Glutamatergic neuron (in vitro differentiated cells): ENCODE measurements at places on chromosomes 3 and 15.

GRCh38 chr15:64583519-64583918 lies 123.1 kb downstream of the ZNF609 start:
- DNase-seq, result no peak
- H3K27ac ChIP-seq, result no peak overlapping the region
- H3K36me3 ChIP-seq, result peaks cover 7% of the 10 kb centered on the region
- no peak overlapping the region for H3K4me3 ChIP-seq
- H3K27me3 ChIP-seq, result peaks cover 4% of the 10 kb centered on the region
- H3K4me1 ChIP-seq, result peaks cover 9% of the 10 kb centered on the region

- H3K4me3 ChIP-seq, result no peak overlapping the region
- no peak for DNase-seq
- H3K27me3 ChIP-seq, result no peaks in the 10 kb centered on the region
- no peaks in the 10 kb centered on the region for H3K36me3 ChIP-seq
- H3K27ac ChIP-seq, result no peak overlapping the region
These were observed 80.4 kb downstream of the RARB start for GRCh38 chr3:25508433-25508832.

DNA sequence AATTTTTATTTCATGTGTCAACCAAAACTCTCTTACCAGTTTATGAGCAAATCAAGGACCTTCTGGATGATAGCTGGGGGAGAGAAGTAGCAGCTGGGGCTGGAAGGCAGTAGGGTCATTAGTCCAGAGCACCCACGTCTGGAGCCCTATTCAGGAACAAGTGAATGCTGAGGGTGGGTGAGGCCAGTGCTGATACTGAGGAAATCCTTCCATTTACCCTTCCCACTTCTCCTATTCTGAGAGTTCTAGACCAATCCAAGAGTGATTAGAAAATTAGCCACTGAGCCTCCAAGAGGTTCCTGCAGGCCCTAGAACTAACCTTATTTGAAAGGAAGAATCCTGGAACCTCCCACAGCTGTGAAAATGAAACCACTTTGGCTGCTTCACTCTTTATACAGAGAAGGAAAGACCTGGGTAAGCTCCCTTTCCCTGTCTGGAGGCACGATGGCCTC lies 46.2 kb upstream of the VILL start:
- no peak for DNase-seq
- no peaks in the 10 kb centered on the region for H3K27me3 ChIP-seq
- H3K27ac ChIP-seq, result no peak overlapping the region
- no peaks in the 10 kb centered on the region for H3K36me3 ChIP-seq

- H3K4me1 ChIP-seq, result peaks cover 5% of the 10 kb centered on the region
- peaks cover 4% of the 10 kb centered on the region for H3K36me3 ChIP-seq
- H3K27ac ChIP-seq, result no peak overlapping the region
- DNase-seq, result no peak
- peaks cover 2% of the 10 kb centered on the region for H3K27me3 ChIP-seq
These were observed 94.2 kb upstream of the ACP3 start for GRCh38 chr3:132222868-132223538.

GRCh38 chr3:46297658-46298423 lies 55.6 kb downstream of the CCR3 start:
- H3K27ac ChIP-seq, result no peak overlapping the region
- H3K4me1 ChIP-seq, result no peaks in the 10 kb centered on the region
- DNase-seq, result no peak
- no peak overlapping the region for H3K4me3 ChIP-seq
- H3K36me3 ChIP-seq, result no peaks in the 10 kb centered on the region

DNA sequence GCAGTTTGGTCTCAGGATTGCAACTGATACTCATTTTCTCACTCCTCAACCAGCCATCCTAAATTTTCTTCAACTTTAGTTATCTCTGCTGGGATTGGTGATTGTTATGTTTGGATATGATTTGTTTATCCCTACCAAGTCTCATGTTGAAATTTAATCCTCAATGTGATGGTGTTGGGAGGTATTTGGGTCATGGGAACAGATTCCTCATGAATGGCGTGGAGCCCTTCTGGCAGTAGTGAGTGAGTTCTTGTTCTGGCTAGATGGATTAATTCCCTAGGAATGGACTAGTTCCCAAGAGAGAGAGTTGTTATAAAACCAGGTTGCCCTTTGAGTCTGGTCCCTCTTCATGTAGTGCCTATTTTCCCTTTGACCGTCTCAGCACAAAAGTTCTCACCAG lies 399.9 kb downstream of the SQOR start:
- no peak overlapping the region for H3K27ac ChIP-seq
- no peak overlapping the region for H3K4me3 ChIP-seq
- no peaks in the 10 kb centered on the region for H3K36me3 ChIP-seq
- H3K4me1 ChIP-seq, result no peaks in the 10 kb centered on the region
- DNase-seq, result no peak

GRCh38 chr3:197186887-197187588 lies 111.4 kb downstream of the DLG1 start:
- H3K4me3 ChIP-seq, result no peak overlapping the region
- H3K27ac ChIP-seq, result no peak overlapping the region

- H3K4me3 ChIP-seq, result no peak overlapping the region
- H3K27ac ChIP-seq, result no peak overlapping the region
- no peaks in the 10 kb centered on the region for H3K27me3 ChIP-seq
- H3K4me1 ChIP-seq, result no peaks in the 10 kb centered on the region
- H3K36me3 ChIP-seq, result no peaks in the 10 kb centered on the region
These were observed 11.5 kb upstream of the PARP14 start for GRCh38 chr3:122668930-122669730.

GRCh38 chr3:184481984-184482671 lies 79.5 kb upstream of the EPHB3 start:
- H3K27ac ChIP-seq, result no peak overlapping the region
- no peak for DNase-seq
- H3K36me3 ChIP-seq, result no peaks in the 10 kb centered on the region
- no peaks in the 10 kb centered on the region for H3K4me1 ChIP-seq
- no peak overlapping the region for H3K4me3 ChIP-seq

DNA sequence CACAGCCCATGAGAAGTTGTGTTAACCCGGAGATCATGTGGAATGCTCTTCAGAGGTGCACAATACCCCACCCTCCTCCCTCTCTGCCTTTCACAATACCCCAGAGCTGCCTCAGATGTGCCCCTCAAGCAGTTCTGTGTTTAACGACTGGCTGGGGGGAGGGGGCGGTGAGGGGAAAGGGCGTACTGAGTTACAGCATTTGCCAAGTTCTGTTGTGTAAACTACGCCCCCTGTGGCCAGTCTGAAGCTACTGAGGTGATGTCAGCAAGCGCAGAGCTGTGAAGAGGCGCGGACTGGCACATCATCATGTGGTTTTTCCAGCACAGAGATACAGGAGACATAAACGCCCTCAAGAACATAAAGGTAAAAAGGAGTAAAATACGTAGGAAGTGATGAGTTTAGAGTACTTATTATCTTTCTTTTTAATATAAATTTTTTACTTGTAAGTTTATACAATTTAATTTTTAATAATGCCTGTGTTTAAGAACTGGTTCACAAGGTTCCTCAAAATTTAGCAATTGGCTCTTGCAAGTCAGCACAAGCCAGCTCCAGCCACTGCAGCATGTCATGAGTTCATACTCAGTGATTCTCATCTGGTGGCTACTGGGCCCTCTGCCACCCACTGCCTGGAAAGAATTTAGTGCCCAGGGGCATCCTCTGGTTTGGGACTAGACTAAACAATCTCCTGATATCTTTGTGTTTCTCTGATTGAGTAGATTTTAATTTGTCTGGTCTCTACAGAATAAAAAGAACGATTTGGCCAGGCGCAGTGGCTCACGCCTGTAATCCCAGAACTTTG lies 1.7 kb downstream of the EPB42 start:
- H3K36me3 ChIP-seq, result no peaks in the 10 kb centered on the region
- DNase-seq, result peak; percentile 54
- H3K27ac ChIP-seq, result no peak overlapping the region
- peaks cover 1% of the 10 kb centered on the region for H3K27me3 ChIP-seq
- no peak overlapping the region for H3K4me3 ChIP-seq

GRCh38 chr3:27666708-27667107 lies 55.4 kb downstream of the EOMES start:
- H3K27ac ChIP-seq, result no peak overlapping the region
- peaks cover 6% of the 10 kb centered on the region for H3K4me1 ChIP-seq
- H3K27me3 ChIP-seq, result no peaks in the 10 kb centered on the region
- no peaks in the 10 kb centered on the region for H3K36me3 ChIP-seq

GRCh38 chr15:68203486-68203885 lies 1.6 kb downstream of the CALML4 start:
- H3K27me3 ChIP-seq, result peaks cover 6% of the 10 kb centered on the region
- H3K4me1 ChIP-seq, result peaks cover 6% of the 10 kb centered on the region
- H3K27ac ChIP-seq, result no peak overlapping the region
- DNase-seq, result no peak
- H3K36me3 ChIP-seq, result no peaks in the 10 kb centered on the region

- DNase-seq, result no peak
- H3K27ac ChIP-seq, result no peak overlapping the region
- H3K4me1 ChIP-seq, result no peaks in the 10 kb centered on the region
- no peaks in the 10 kb centered on the region for H3K36me3 ChIP-seq
- no peak overlapping the region for H3K4me3 ChIP-seq
These were observed 57.2 kb upstream of the SMAD6 start for GRCh38 chr15:66644869-66645268.

DNA sequence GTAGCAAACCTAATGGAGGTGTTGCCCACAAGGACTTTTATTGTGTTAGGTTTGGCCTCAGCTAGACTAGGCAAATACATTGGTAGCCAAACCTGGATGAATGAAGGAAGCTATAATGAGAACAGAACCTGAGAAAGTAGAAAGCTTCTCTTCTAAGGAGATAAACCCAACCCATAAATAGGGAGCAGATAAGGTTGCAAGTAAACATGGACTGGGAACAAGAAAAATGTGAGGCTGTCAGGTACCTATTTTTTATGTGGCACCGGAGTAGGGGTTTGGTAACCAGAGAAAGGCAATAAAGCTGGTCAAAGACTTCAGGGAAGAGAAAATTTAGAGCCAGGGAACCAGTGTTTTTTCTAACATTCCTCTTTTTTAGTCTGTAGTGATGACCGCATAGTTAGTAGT lies 25.0 kb downstream of the ZNF654 start:
- no peak for DNase-seq
- peaks cover 5% of the 10 kb centered on the region for H3K36me3 ChIP-seq
- no peak overlapping the region for H3K27ac ChIP-seq
- H3K4me1 ChIP-seq, result no peaks in the 10 kb centered on the region

DNA sequence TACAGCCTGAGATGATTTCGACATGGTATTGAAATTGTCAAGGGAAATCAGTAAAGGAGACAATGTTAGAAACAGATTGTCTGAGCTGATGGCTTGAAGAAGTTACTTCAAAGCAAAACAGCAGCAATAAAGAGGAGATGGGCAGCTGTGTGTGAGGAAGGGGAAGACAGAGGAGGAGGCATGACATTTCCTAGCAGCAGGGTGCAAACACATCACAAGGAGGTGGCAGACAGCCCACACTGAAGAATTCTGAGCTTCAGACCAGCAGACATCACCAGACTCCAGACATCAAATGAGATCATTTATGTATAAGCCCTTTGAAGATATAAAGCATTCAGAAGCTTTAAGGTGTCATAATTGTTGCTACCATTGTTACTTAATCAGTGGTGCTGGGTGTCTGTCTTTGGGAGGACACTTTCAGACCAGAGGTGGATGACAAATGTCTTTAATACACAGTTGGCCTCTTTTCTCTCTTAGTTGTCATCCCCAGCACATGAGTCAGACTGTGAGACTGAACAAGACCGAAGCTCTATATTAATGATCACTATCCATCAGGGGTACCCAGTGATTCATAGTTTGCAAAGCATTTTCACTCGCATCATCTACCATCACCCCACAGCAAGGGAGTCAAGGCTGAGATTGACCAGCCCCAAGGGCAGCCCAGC lies 203.9 kb downstream of the MINAR1 start:
- peaks cover 11% of the 10 kb centered on the region for H3K36me3 ChIP-seq
- peaks cover 22% of the 10 kb centered on the region for H3K4me1 ChIP-seq
- peak overlapping the region; percentile 53 for H3K4me3 ChIP-seq
- peaks cover 8% of the 10 kb centered on the region for H3K27me3 ChIP-seq
- no peak for DNase-seq

DNA sequence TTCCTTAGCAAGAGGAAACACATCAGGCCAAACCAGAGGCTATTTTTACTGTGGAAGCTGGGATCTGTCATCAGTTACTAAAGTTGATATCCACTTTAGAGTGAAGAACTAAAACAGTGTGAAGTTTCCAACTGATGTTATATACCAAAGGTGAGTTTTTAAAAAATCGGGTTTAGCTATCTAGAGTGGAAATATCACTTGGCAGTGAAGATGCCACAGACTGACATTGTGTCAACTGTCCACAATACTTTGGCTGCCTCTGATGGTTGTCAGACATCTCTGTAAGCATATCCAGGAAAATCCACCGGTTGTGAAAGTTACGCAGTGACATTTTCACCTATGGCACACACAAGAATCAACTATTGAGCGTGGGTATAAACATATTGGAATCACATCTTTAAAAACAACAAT lies 9.2 kb downstream of the ZIC1 start:
- H3K27ac ChIP-seq, result no peak overlapping the region
- H3K36me3 ChIP-seq, result no peaks in the 10 kb centered on the region
- peaks cover 65% of the 10 kb centered on the region for H3K27me3 ChIP-seq
- no peak for DNase-seq
- peaks cover 9% of the 10 kb centered on the region for H3K4me1 ChIP-seq

- no peaks in the 10 kb centered on the region for H3K27me3 ChIP-seq
- H3K4me1 ChIP-seq, result peaks cover 8% of the 10 kb centered on the region
- H3K36me3 ChIP-seq, result no peaks in the 10 kb centered on the region
- H3K4me3 ChIP-seq, result no peak overlapping the region
- no peak for DNase-seq
These were observed 294.0 kb upstream of the SOX2 start for GRCh38 chr3:181417748-181418147.

DNA sequence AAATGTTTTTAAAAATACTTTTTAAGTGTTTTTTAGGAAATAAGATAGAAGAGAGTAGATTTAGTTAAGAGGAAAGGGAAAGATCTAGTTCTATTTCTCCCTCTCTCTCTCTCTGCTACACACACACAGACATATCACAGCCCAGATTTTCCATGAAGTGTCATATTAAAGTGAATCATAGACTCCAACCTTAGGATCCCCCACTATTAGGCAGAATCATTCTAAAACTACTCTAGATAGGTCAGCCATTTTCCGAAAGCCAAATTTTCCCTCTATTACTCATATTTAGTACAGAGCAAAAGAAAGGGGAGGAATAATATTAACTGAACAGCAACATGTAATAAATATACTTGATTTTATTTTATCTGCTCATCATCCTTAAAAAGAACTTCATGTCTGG lies 45.1 kb upstream of the RSL24D1 start:
- H3K4me1 ChIP-seq, result no peaks in the 10 kb centered on the region
- no peaks in the 10 kb centered on the region for H3K36me3 ChIP-seq
- DNase-seq, result no peak
- H3K27me3 ChIP-seq, result no peaks in the 10 kb centered on the region
- H3K27ac ChIP-seq, result no peak overlapping the region

DNA sequence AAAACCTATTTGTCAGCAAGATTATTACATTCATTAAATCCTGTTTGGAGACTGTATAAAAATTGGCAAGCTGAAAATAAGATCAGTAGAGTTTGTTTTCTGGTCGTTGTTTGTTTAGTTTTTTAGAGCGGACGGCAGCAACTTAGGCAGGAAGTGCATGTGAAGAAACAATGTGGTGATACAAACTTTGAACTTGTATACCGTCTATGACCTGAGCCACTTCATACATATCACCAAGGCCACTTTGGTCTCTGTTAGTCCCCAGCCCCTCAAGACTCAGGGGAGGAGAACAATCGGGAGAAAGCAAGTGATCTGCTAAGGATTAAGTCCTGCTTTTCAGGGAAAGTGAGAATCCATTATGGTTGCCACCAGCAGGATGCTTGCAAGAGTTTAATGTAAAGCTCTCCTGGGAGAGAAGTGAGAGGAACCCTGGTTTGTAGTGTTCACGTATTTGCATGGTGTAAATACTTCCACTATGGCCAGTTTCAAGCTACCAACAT lies 31.1 kb downstream of the RASGRP1 start:
- H3K27me3 ChIP-seq, result no peaks in the 10 kb centered on the region
- no peak overlapping the region for H3K4me3 ChIP-seq
- H3K27ac ChIP-seq, result no peak overlapping the region
- no peak for DNase-seq
- no peaks in the 10 kb centered on the region for H3K36me3 ChIP-seq
- H3K4me1 ChIP-seq, result no peaks in the 10 kb centered on the region
